ENCODE measurements at places on chromosomes 12 and 14. TPM values are rescaled to one million over a fixed set of nuclear protein-coding genes. Genes with fewer than 3 reads are reported as not detected.

- DNase-seq, result no peak
Observed at GRCh38 chr12:98730412-98730811, 85.3 kb downstream of the APAF1 start.

Gene SYCP3
- total RNA-seq, result not detected

DNA sequence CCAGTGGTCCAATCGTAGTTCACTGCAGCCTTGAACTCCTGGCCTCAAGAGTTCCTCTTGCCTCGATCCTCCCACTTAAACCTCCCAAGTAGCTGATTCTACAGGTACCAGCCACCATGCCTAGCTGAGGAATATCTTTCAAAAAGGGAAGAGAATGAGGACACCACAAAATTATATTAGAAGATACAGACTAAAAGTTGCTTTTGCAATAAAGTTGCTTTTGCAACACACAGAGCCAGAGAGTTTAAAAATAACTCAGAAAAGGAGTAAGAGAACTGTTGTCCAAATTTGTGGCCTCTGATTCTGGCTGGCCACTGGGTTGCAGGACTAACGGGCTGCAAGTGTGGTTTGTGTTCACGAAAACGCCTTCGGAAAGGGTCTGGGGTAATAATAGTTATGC, 19.8 kb downstream of the TMEM253 start:
- no peak for DNase-seq

- DNase-seq, result no peak
Observed at GRCh38 chr14:24475261-24475660, 32.7 kb upstream of the SDR39U1 start.

DNA sequence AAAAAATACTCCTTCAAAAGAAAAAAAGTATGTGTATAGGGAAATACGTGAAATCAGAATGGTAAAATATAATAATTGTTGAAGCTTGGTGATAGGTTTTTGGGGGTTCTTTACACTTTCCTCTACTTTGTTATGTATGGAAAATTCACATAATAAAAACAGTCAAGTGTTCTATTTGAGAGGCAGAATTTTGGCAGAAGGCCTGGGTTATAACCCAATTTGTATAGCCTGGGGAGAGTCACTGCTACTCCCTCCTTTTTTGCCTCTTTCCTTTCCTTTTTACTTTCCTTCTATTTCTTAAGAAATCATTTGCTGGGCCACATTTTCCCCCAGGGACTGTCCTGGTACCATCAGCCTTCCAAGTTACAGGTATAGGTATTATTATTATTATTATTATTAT, 105.7 kb downstream of the CRADD start:
- no peak for DNase-seq

DNA sequence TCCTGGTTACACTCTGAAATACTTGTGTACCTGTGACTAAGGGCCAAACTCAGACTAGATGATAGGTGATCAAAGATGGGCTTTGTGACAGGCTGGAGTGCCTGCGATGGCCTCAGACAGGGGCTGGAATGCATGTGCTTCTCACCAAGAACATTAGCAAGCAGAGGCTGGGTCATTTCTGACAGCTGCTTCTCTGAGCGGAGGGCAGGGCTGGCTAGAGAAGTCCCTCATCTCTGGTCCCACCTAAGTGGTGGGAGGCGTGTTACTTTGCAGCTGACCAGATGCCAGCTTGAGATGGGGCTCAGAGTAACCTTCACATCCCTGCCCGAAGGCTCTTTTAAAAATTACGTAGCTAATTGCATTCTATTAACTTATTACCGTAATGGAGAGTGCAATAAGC, 106.8 kb upstream of the RTL1 start:
- DNase-seq, result no peak

GRCh38 chr12:23380419-23381100, 568.9 kb downstream of the SOX5 start:
- DNase-seq, result no peak

- DNase-seq, result no peak
Observed at GRCh38 chr12:96401076-96401871, 1.0 kb upstream of the CDK17 start.

GRCh38 chr12:79552192-79552591, 138.6 kb downstream of the PAWR start:
- no peak for DNase-seq

GRCh38 chr14:53047307-53048069, 96.6 kb upstream of the FERMT2 start:
- no peak for DNase-seq

Gene FLVCR2
- 2.5 TPM for total RNA-seq

Gene MGP
- total RNA-seq, result 741 TPM

DNA sequence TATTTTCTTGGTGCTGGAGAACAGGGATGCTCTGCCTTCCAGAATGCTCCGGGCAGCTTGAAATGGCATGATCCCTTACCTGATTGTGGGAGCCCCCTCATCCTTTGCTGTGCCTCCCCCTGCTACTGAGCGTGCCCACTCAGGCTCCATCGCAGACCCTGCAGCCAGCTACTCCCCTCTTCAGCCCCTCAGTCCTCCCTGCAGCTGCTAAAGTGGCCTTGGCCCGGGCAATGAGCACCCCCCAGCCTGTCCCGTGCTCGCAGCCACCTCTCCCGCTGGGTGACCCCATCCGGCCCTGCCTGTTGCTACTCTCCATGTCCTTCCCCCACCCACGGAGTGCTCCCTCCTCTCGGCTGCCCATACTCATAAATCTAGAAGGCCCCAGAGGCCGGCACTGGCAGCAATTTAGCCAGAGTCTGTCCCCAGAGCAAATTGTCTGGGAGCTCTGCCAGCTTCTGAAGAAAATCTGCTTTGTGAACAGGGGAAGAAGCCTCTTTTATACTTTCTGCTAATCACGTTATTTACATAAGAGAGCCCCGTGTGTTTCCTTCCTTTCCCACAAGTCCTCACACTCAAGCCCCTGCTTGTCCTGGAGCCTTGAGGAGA, 143.7 kb upstream of the FRMD6 start:
- no peak for DNase-seq

GRCh38 chr14:19902409-19902808, 18.0 kb upstream of the OR4K5 start:
- no peak for DNase-seq

Gene OR6C68
- total RNA-seq, result not detected

- no peak for DNase-seq
Observed at GRCh38 chr14:24162093-24162492, 1.0 kb downstream of the IRF9 start.

DNA sequence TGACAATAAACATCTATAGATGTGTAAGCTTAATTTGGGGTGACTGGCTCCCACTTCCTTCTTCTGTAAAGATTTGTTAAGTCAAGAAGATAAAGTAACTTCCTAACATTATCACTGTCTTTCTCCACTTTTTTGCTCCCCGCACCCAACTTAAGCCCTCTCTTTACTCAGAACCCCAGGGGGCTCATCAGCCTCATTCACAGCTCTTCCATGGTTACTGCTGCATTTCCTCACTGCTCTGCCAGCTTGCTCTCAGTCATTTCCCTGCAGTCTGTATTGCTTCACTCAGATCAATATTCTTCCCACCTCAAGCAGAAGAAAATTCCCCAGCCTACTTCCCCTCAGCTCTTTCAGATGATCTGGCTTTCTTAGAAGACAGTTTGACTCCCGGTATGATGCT, 102.0 kb downstream of the PIK3C2G start:
- DNase-seq, result no peak

DNA sequence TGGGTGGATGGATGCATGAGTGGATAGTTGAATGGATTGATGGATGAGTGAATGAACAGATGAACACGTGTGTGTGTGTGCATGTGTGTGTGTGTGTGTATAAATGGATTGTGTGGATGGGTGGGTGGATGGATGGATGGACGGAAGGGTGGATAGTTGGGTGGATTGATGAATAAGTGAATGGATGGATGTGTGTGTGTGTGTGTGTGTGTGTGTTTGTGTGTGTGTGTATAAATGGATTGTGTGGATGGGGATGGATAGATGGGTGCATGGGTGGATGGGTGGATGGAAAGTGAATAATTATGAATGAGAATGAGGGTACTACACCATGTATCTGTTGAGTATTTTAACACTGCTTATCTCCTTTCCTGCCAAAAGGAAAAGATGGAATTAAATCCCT, 986 bp downstream of the KRT77 start:
- no peak for DNase-seq

Gene INSM2
- not detected for total RNA-seq

Gene INHBE
- total RNA-seq, result not detected

DNA sequence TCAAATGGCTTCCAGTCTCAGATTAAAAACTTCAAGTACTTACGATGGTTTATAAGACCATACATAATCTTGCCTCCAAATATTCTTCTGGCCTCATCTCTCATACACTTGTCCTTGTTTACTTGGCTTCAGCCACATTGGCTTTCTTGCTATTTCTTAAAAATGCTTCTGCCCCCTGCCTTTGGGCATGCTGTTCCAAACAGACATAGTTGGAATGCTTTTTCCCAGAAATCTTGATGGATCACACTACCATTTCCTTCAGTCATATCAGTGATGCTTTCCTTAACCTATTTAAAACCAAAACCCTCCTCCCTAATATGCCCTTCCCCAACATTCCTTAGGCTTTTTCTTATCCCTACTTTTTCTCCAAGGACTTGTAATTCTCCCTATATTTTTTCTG, 74.4 kb upstream of the PAWR start:
- DNase-seq, result no peak

- no peak for DNase-seq
Observed at GRCh38 chr12:96136725-96137378, 57.3 kb upstream of the ELK3 start.

Gene KRT83
- total RNA-seq, result not detected

DNA sequence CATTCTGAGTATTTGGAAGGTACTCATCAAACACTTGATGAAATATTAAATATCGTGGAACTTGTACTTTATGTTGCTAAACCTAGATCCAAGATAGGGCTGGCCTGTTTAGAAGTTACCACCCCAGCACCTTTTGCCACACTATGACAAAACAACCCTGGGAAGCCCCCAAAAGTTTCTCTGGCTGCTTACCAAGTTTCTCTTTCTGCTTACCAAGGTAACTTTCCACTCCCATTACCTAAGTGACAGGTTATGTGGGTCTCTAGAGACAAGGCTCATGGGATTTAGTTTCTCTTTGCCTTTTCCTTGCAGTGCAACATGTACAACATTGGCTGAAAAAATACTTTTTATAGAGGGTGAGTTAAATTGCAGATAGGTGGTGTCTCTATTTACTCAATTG, 28.9 kb upstream of the PPM1A start:
- DNase-seq, result no peak

Gene BIN2
- total RNA-seq, result 1.7 TPM

DNA sequence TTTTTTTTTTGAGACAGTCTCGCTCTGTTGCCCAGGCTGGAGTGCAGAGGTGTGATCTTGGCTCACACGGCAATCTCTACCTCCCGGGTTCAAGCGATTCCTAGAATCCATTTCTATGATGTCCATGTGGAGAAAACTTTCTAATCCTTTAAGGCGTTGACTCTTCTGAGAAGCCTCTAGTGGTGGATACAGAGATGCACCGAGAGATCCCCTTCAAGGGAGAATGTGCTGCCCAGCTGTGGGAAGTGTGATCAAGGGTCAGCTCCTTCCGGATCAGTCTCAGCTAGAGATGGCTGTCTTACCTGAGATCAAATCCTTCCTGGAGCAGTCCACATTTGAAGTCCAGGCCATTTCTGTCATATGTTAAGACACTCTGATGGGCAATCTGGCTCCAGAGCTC, 92.7 kb upstream of the HECTD1 start:
- no peak for DNase-seq

DNA sequence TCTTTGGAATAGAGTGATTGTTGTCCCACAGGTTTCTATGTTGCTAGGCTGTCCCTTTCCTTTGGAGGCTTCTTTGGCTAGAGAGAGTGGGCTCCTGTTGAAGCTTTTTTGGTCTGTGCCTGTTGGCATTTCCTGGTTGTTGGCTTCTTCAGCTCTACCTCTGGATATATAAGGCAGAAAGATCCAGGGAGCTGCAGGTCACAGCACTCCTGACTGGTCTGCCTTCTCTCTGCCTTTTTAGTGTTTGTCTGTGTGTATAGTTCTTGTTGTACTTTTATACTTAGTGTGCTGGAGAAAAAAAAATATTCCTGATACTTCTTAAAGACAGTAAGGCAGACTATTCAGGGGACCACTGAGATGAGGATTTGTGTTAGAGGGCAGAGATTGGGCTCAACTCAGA, 202.7 kb downstream of the FBXL14 start:
- no peak for DNase-seq

DNA sequence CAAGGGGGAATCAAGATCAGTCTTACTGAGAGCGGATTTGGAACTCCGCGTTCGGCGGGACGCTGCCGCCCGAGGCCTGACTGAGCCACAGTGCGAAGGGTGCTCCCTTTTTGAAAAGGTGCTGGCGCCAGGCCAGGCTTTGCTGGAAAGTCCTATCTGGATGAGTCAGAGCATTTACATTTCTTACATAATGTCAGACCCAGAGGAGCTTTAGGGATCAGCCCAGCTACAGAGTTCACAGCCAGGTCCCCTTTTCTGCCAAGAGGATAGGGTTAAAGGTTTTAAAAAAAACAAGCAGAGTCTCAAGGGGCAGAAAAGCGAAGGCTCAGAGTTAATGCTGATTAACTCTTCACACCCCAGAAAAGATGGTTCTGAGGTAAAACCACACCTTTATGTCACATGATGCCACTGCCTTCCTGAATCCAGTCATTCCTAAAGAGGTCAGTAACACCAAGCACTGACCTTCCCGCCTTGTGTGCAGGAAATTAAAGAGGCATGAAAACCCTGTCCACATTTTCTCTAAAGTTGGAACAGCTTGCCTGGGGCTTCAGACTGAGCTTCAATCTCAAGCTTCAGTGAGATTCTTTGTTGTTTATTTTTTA, 11.7 kb upstream of the FBXL14 start:
- DNase-seq, result peak; percentile 95

Data from esophagus muscularis mucosa (tissue), 4 donors.